PC-3 (cell line): ENCODE measurements at places on chromosomes 4 and X. TPM values are rescaled to one million over a fixed set of nuclear protein-coding genes. Genes with fewer than 3 reads are reported as not detected.

Gene CFAP99
- total RNA-seq, result 1.3 TPM in 1 of 2 replicates, not detected in the other

Gene SPANXN4
- not detected in 2 replicates for total RNA-seq

Gene FAM9B
- 0.07 TPM in 1 of 2 replicates, not detected in the other for total RNA-seq

Gene SOWAHB
- 4.8 and 6.3 TPM in 2 replicates for total RNA-seq

Gene NAT8L
- total RNA-seq, result 1.6 and 2.0 TPM in 2 replicates

Gene PRRG1
- total RNA-seq, result 10.8 and 12.8 TPM in 2 replicates

Gene PAGE1
- 1.7 and 4.5 TPM in 2 replicates for total RNA-seq

Gene PTTG2
- not detected in 2 replicates for total RNA-seq

Gene DCHS2
- total RNA-seq, result 0.06 and 0.22 TPM in 2 replicates

Gene LPAR4
- total RNA-seq, result 1.9 TPM in 1 of 2 replicates, not detected in the other

Gene TLR2
- total RNA-seq, result 7.1 and 8.7 TPM in 2 replicates

Gene COL4A5
- 30.0 and 63.8 TPM in 2 replicates for total RNA-seq

Gene RHOH
- 0.12 TPM in 1 of 2 replicates, not detected in the other for total RNA-seq

Gene RASGEF1B
- 1.4 TPM in 2 replicates for total RNA-seq

Gene ADH4
- not detected in 2 replicates for total RNA-seq

Gene DTHD1
- total RNA-seq, result not detected in 2 replicates

Gene TMPRSS11A
- not detected in 2 replicates for total RNA-seq

Gene SGMS2
- 58.7 and 64.5 TPM in 2 replicates for total RNA-seq

Gene NMU
- total RNA-seq, result 28.5 and 40.2 TPM in 2 replicates

Gene MAGEE2
- not detected in 2 replicates for total RNA-seq

Gene POU4F2
- not detected in 2 replicates for total RNA-seq

Gene TMPRSS11D
- not detected in 2 replicates for total RNA-seq

Gene TECRL
- total RNA-seq, result not detected in 2 replicates
